ENCODE measurements at places on chromosomes 6 and 20.

- DNase-seq, result peak; percentile 60
Observed at GRCh38 chr6:33616913-33617312, 4.2 kb upstream of the ITPR3 start.

DNA sequence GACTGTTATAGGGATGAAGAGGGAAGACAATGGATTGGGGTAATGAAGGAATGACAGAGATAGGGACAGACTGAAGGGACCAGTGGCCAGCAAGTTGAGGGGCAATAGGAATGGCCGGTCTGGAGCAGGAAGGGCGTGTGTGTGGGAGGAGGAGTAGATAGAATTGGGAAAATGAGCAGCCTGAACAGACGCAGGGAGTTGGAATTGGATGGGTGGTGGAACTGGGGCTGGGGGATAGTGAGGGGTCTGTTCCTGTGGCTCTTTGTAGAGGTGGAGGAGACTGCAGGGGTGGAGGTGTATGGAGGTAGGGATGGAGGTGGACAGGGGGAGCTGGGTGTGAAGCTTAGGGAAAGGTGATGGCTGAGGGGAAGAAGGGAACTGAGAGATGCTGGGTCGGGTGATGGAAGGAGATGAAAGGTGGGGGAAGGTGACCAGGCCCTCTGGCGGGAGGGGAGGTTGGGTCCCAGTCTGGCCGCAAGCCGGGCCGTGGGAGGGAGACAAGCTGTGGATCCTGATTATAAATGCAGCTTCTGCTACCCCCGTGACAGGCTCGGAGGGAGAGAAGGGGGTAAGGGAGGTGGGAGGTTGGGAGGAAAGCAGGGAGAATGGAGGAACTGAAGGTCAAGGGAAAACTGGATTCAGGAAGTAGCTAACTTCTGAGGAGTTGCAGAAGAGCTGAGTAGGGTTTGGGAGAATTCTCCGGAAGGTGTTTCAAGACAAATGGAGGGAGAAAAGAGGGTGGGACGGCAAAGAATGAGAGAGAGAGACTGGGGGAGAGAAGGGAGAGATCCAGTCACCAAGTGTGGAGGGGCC lies 5.2 kb downstream of the SYNGAP1 start:
- DNase-seq, result no peak

DNA sequence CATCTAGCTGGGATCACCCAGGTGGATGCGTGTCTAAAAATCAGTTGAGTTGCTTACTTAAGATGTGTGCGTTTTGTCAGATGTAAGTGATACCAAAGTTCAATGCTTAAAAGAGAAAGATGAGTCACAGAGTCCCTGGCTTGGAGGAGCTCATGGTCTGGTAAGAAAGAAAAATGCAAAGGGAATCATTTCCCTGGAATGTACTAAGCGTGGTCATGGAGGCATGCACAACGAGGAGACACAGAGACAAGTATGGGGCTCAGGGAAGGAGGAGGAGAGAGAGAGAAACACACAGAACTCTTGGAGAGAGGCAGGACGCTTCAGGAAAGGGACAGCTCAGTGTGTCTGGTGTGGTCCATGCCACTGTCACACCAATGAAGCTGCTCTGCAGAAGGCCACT lies 186.9 kb upstream of the GMDS start:
- peak; percentile 79 for DNase-seq

DNA sequence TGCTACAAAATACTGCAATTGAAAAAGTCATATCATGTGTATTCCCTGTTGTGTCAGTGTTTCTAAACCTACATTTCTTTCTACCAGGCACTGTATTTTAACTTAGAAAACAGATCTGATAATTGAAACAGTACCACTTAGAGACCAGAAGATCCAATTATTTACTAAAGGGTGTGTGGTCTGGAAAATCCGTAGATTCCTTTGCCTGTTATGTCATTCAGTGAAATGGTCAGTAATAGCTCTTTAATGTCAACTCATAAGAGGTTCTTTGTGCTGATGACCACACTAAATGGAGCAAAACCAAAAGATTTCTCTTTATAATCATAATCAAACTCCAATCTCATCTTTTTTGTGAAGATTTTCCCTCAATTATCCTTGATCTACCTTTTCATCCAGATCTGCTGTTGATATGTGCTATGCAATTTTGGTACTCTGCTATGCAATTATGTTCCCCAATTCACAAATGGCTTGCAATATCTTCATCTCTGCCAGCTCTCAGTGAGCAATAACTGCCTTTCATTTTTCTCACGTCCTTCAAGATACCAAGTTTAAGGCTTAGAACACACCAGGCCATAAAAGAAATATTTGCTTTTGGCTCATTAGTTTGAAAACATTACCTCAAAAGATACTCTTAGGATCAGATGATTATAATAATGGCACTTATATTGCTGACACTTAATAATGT lies 165.5 kb downstream of the MOXD1 start:
- DNase-seq, result peak; percentile 34

- DNase-seq, result peak; percentile 35
Observed at GRCh38 chr20:45059022-45059728, 41.8 kb downstream of the KCNS1 start.

DNA sequence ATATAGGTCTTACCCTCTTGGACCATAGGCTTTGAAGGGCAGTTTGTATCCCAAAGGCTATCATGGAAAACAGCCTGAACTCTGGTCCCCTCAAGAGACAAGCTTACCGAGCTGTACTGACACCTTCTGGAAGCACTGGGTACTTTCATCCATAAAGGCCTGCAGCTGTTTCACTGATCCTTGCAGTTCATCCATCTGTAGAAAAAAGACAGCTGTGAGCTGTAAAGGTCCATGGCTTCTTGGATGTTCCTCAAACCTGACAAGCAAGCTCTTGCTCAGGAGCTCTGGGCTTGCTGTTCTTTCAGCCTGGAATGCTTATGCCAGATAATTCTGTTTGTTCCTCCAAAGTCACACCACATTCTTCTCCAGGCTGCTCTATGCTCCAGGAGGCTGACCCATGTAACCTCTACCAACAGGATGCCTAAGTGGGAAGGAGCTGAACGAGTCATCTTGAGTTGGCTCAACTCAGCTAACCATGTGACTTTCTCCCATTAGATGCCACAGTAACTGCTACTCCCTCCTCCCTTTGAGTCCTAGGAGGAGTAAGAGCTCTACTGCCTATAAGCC lies 8.8 kb upstream of the NDRG3 start:
- DNase-seq, result peak; percentile 80
